ENCODE measurements at places on chromosomes 11 and 22. TPM values are rescaled to one million over a fixed set of nuclear protein-coding genes. Genes with fewer than 3 reads are reported as not detected.

GRCh38 chr11:97729546-97730272, 1291.0 kb upstream of the CNTN5 start:
- no peak overlapping the region for H3K4me3 ChIP-seq
- H3K27ac ChIP-seq = no peak overlapping the region
- no peaks in the 10 kb centered on the region for H3K27me3 ChIP-seq
- no peaks in the 10 kb centered on the region for H3K4me1 ChIP-seq
- DNase-seq = no peak
- no peaks in the 10 kb centered on the region for H3K36me3 ChIP-seq

DNA sequence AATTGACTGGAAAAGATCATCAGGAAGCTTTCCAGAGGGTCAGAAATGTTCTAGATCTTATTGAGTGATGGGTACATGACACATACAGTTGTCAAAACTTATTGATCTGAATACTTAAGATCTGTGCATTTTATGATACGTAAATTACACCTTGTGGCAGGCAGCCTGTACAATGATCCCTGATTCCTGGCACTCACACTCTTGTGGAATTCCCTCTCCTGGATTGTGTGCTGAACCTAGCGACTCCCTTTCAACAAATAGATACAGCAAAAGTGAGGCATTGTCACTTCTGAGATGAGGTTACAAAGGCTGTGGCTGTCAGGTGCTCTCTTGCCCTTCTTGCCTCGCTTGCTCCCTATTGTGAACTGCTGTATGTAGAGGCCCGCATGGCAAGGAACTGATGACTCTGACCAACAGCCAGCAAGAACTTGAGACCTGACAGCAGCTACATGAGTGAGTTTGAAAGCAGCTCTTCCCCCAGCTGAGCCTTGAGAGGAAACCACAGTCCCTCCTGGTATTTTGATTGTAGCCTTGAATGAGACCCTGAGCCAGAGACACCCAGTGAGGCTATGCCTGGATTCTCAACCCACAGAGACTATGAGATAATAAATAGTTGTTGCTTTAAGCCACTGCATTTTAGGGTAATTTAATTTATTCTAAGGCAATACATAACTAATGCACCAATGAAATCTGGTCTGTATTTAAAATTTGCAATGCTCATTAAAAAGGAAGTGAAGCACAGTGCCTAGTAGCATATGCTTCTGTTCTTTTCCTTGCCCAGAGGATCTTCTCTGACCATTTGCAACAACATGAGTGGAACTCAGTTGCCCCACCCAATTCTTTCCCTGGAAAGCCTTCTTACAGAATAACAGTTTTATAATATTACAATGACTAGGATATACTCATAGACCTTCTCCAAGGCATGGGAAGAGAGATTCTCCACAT, 60.5 kb upstream of the IZUMO1R start:
- H3K27me3 ChIP-seq = no peaks in the 10 kb centered on the region
- H3K36me3 ChIP-seq = no peaks in the 10 kb centered on the region
- no peak for DNase-seq
- no peak overlapping the region for H3K27ac ChIP-seq

DNA sequence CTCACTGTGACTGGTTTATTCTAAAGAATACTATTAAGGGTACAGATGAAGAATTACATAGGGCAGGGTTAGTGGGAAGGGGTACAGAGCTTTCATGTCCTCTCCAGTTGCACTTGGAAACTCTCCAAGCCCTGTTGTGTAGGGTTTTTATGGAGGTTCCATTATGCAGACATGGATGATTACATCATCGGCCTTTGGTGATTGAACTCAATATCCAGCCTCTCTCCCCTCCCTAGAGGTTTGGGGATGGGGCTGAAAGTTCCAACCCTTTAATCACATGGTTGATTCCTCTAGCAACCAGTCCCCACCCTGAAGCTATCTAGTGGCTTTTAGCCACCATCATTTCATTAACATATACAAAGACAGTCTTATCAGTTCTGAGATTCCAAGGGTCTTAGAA, 472.6 kb downstream of the BUD13 start:
- H3K27ac ChIP-seq = no peak overlapping the region
- no peak overlapping the region for H3K4me3 ChIP-seq
- H3K27me3 ChIP-seq = no peaks in the 10 kb centered on the region
- no peaks in the 10 kb centered on the region for H3K36me3 ChIP-seq

DNA sequence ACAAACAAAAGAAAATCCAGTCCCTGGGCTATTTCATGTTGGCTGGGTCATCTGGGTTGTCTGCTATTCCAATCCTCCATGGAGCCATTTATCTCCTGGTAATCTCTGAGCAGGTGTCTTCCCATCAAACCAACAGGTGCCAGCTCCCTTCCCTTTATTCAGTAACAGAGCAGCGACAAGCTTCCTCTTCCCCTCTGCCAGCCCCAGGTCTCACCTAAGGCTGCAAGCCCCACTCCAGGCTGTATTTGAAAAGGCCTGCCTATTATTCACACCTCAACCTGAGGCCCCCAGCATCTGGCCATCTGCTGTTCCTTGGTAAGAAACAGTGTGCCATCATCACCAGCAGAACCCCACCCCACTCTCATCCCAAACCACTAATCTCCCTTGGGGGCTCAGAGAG, 436.2 kb downstream of the BUD13 start:
- no peak overlapping the region for H3K4me3 ChIP-seq
- no peak overlapping the region for H3K27ac ChIP-seq
- no peaks in the 10 kb centered on the region for H3K4me1 ChIP-seq
- no peaks in the 10 kb centered on the region for H3K36me3 ChIP-seq

DNA sequence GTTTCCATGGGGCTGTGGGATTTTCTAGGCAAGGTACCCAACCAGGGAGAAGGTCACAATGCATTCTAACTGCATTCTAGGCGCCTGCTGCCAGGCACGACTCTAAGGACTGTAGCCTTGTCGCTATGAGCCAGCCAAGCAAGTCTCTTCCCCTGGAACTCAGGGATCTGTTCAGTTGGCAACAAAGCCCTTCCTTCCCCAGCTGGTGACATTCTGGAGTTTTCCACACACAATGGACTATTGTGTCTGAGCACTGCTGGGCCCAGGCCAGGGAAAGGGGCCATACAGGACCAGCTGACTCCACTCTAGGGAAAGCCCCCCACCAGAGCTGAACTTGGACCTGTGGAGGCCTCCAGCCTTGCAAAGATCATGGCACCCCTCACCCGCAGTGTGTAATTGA, 116.8 kb downstream of the RRAS2 start:
- H3K4me1 ChIP-seq = no peaks in the 10 kb centered on the region
- H3K4me3 ChIP-seq = no peak overlapping the region
- H3K36me3 ChIP-seq = no peaks in the 10 kb centered on the region
- H3K27ac ChIP-seq = no peak overlapping the region
- no peak for DNase-seq

DNA sequence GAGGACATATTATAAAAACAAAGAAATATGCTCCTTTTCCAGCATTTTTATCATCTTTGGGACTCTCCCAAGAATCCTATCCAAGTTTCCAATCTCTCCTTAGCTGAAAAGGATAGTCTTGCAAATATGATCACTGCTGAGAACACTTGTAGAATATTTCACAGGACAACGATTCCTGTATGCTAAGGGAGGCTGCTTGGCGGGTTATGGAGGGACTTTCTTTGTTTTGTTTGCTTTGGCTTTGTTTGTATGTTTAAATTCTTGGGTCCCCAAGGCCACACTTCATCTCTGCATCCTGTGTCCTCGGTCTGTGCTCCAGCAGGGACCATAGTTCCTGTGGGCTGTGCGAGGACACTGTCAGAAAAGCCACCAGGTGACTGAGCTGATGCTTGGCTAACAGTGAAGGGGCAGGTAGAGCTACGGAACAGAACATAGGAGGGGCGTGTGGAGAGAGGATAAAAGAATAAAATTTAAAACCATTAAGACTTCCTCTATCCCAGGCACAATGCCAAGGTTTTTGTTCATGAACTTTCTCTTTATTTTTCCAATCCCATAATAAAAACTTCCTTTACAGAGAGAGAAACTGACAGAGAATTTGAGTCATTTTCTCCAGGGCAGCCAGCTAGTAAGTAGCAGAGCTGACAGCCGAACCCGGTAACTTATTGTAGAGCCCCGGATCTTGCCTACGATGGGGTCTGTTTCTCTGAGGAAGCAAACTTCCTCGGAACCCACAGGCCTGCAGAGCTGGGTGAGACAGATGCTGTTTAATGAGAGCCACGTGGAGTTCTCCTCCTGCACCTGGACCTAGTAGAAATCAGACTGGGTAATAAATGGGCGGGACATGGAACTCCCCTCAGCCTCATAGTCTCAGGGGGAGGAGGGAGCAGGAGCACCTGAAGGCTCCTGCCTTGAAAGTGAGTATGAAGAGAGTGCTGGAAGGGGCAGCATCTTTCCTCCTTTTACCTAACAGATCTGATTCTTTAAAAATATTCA, at the start of gene IZUMO1R:
Gene IZUMO1R (plus strand): TSS at position 615 of the 993 bp plus-strand sequence. CDS start 1,057 bp downstream, outside the sequence.
- no peaks in the 10 kb centered on the region for H3K36me3 ChIP-seq
- no peak within 1 kb of the TSS for H3K27ac ChIP-seq
- no peak within 1 kb of the TSS for H3K4me3 ChIP-seq
- H3K27me3 ChIP-seq = no peaks in the 10 kb centered on the region
- peak; percentile 18 for DNase-seq
- H3K4me1 ChIP-seq = no peaks in the 10 kb centered on the region

DNA sequence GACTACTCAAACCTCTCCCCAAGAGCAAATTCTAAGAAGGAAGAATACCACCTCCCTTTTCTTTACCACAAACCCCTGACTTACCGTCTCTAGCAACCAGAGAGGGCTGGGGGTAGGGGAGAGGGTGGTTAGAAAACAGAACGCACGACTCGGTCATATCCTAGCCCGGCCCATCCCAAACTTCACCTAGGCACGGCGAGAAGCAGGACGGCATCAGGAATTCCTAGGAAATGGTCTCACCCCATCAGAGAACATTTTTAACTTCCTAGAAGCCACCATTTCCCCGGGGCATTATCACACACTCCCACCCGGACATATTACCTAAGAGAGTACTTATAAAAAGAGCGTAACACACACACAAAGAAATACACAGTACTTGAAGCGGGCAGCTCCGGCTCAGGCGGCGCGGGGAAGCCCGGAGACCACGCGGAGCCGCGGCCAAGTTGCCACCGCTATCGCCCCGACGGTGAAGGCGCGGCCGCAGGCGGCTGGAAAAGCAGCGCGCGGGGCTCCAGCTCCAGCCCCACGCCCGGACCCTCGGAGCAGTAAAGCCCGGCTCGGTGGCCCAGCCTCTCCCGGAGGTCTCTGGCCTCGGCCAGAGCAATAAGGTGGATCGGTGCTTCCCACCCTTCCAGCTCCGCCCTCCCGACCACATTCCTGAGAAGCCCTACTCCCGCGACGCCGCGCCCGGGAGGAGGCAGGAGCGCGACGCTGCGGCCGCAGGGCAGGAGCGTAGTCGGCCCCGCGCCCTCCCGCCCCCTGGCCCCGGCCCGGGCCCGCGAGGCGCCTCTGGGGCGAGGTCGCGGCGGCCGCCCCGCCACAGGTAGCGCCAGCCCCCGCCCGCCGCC, 878 bp downstream of the RRAS2 start:
- peak; percentile 65 for DNase-seq
- H3K27ac ChIP-seq = peak overlapping the region; percentile 46
- peak overlapping the region; percentile 53 for H3K4me3 ChIP-seq
- H3K4me1 ChIP-seq = peaks cover 9% of the 10 kb centered on the region
- no peaks in the 10 kb centered on the region for H3K27me3 ChIP-seq

- H3K27ac ChIP-seq = no peak overlapping the region
- DNase-seq = no peak
- H3K4me1 ChIP-seq = no peaks in the 10 kb centered on the region
Measured at GRCh38 chr11:22263613-22264012, 70.7 kb downstream of the ANO5 start.

GRCh38 chr11:117822074-117823033, 2.2 kb downstream of the FXYD2 start:
- peaks cover 39% of the 10 kb centered on the region for H3K4me1 ChIP-seq
- no peak for DNase-seq
- no peak overlapping the region for H3K4me3 ChIP-seq
- no peaks in the 10 kb centered on the region for H3K36me3 ChIP-seq
- no peaks in the 10 kb centered on the region for H3K27me3 ChIP-seq

DNA sequence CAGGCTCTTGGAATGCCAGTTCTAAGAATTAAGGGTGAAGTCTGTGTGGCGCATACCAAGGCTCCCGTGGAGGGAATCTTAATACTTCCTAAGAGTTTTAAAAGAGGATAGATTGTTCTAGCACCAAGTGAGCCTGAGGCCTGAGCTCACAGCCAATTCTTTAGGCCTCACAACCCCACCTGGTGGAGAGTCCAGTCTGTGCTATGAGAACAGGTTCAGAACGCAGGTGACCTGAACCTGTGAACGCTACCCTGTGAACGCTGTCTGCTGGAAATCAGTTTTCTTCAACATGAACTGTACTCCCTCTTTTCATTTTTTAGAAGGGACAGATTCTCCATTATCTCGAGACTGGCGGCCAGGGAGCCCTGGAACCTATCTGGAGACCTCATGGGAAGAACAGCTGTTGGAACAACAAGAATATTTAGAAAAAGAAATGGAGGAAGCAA, 43.2 kb upstream of the DLAT start:
- H3K4me1 ChIP-seq = peaks cover 16% of the 10 kb centered on the region
- no peak overlapping the region for H3K4me3 ChIP-seq
- peaks cover 13% of the 10 kb centered on the region for H3K36me3 ChIP-seq
- no peaks in the 10 kb centered on the region for H3K27me3 ChIP-seq
- peak; percentile 59 for DNase-seq

DNA sequence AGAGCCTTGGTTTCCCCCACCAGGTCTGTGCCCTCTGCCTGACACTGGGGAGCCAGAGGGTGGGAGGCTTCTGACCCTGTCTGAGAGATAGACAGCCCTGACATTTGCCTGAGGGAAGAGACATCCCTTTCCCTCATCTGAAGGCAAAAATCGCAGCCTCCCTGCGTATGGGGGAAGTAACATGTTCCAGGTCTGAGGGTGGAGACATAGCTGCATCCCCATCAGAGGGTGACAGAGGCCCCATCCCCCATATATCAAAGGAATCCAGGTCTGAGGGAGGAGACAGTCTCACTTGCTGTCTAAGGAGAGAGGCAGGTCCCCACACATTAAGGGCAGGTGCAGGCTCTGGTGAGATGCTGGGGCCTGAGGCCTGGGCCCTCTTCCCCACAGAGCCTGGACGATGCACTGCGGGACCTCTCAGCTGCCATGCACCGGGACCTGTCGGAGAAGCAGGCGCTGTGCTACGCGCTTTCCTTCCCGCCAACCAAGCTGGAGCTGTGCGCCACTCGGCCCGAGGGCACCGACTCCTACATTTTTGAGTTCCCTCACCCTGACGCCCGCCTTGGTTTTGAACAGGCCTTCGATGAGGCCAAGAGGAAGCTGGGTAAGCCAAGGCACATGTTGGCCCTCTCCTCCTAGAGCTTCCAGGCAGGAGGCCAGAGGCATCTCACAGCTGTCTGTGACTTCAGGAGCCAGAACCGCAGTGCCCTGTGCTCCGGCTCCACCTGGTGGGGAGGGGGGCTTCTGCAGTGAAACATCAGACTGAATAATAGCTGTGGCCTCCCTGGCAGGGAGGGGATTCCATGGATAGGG, 16.1 kb upstream of the RELT start:
- H3K27ac ChIP-seq = no peak overlapping the region
- no peaks in the 10 kb centered on the region for H3K4me1 ChIP-seq
- peak; percentile 36 for DNase-seq
- no peak overlapping the region for H3K4me3 ChIP-seq

DNA sequence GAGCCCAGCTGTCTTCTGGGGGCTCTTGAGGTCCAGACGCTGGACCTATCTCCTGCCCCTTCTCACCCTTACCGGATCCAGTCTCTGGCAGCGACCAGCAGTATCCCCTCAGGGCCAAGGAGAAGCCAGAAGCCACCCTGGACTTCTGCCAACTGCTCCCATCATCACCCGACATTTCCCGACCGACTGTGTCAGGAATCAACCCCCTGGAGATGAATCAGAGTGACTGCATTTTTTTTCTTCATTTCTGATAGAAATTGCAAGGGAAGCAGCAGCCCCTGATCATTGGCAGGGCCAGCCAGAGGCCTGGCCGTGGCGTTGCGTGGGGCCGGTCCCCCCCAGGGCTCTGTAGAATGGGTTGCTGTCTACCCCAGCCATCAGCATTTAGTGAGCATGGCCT, 5.2 kb upstream of the LIF start:
- no peak for DNase-seq
- peaks cover 14% of the 10 kb centered on the region for H3K27me3 ChIP-seq

Gene MS4A3
- total RNA-seq = not detected

Gene VSIG10L2
- not detected for total RNA-seq

Gene POTEH
- not detected for total RNA-seq
